ENCODE measurements at places on chromosomes 1 and 21. TPM values are rescaled to one million over a fixed set of nuclear protein-coding genes. Genes with fewer than 3 reads are reported as not detected.

DNA sequence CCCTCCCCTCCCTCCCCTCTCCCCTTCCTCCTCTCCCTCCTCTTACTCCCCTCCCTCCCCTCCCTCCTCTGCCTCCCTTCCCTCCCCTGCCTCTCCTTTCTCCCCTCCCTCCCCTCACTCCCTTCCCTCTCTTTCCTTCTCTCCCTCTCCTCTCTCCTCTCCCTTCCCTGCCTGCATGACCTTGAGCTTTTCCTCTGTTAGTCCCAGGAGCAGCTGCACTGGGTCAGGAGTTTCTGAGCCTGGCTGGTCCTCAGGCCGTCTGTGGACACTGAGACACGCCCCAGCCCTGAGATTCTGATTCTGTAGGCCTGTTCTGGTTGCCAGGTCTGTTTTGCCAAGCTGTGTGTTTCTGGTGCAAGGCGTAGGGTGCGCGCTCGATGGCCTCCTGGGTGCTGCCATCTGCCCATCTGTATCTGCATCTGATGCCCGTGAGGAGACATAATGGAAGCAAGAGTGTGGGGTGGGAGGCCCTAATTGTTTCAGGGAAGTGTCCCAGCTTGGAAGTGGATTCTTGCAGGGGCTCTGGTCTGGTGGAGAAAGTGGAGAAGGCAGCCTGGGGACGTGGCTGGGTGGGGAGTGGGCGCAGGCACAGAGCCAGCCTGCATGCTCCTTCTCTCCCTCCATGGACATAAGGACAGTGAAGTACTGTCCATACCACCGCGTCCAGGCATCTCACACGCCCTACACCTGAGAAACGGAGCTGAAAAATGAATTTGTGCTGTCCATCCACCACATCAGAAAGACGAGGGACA, 97.2 kb downstream of the WDR4 start:
- DNase-seq = no peak

GRCh38 chr1:31723828-31724359, 20.1 kb upstream of the COL16A1 start:
- DNase-seq = no peak

GRCh38 chr1:197801111-197801482, 25.8 kb upstream of the DENND1B start:
- DNase-seq = no peak

- no peak for DNase-seq
These were observed 19.3 kb upstream of the TBX19 start for GRCh38 chr1:168261390-168261789.

- no peak for DNase-seq
These were observed 9.2 kb downstream of the PDZK1IP1 start for GRCh38 chr1:47180603-47181094.

GRCh38 chr1:154657556-154657955, 49.6 kb upstream of the ADAR start:
- DNase-seq = no peak

The PROK1 gene
- not detected for total RNA-seq

The EPHB2 gene
- total RNA-seq = 0.23 TPM

The KIAA1614 gene
- 0.40 TPM for total RNA-seq
